Testis (tissue), 5 donors: ENCODE measurements at places on chromosomes 4 and X.

DNA sequence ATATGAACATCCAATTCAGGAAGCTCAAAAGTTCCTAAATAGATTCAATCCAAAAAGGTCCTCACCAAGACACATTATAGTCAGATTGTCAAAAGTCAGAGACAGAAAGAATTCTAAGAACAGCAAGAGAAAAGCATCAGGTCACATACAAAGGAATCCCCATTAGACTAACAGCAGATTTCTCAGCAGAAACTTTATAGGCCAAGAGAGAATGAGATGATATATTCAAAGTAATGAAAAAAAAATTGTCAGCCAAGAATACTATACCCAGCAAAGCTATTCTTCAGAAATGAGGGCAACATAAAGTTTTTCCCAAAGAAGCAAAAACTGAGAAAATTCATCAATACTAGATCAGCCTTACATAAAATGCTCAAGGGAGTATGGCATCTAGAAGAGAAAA is 106.6 kb upstream of the SH3RF1 start:
- H3K4me1 ChIP-seq, result no peaks in the 10 kb centered on the region
- H3K27ac ChIP-seq, result no peak overlapping the region
- no peak for DNase-seq
- H3K4me3 ChIP-seq, result no peak overlapping the region

DNA sequence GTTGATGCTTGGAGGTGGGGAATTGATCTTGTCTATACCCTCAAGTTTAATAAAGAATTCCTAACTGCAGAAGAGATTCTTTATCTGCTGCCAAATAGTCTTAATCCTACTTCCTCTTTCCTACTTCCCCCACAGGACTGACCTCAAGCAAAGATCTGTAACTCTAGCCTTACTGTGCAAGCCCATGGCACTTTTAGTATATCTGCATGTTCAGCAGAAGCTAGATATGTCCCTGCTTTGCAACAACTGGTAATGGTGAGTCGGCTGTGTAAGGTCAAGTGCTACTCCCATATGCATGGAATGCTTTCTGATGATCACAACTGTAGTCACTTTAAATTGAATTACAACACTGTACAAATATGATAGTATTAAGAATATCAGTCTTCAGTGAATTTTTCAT is 26.3 kb upstream of the PDS5A start:
- no peak overlapping the region for H3K4me3 ChIP-seq
- no peak overlapping the region for H3K27ac ChIP-seq
- no peaks in the 10 kb centered on the region for H3K4me1 ChIP-seq
- no peaks in the 10 kb centered on the region for H3K36me3 ChIP-seq

- H3K4me3 ChIP-seq, result no peak overlapping the region
- H3K27ac ChIP-seq, result no peak overlapping the region
- DNase-seq, result no peak
- H3K27me3 ChIP-seq, result no peaks in the 10 kb centered on the region
- no peaks in the 10 kb centered on the region for H3K36me3 ChIP-seq
- H3K4me1 ChIP-seq, result no peaks in the 10 kb centered on the region
These were observed 213.0 kb upstream of the VEGFC start for GRCh38 chr4:177005674-177006230.

- H3K27ac ChIP-seq, result no peak overlapping the region
- H3K27me3 ChIP-seq, result no peaks in the 10 kb centered on the region
- H3K4me3 ChIP-seq, result no peak overlapping the region
- DNase-seq, result no peak
- H3K4me1 ChIP-seq, result peaks cover 12% of the 10 kb centered on the region
These were observed 6.9 kb downstream of the CXCL10 start for GRCh38 chr4:76016393-76016792.

DNA sequence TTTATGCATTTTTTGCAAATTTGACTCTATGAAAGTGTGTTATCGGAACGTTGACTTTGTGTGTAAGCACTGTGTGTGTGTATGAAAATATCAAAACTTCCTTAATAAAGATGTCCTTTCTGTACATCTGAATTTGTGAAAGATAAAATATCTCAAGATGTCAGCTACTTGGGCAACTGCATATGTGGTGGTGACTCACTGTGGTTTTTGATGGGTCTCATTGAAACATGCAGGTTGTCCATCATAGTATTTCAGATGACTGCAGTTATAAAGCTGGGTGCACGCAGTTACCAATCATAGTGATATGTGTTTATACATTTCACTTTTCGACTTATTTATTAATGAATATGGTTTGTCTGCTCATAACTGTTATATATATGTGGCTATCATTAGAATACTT is 19.7 kb upstream of the BBS12 start:
- no peaks in the 10 kb centered on the region for H3K36me3 ChIP-seq
- no peaks in the 10 kb centered on the region for H3K27me3 ChIP-seq
- no peak overlapping the region for H3K4me3 ChIP-seq
- H3K4me1 ChIP-seq, result no peaks in the 10 kb centered on the region
- DNase-seq, result no peak

DNA sequence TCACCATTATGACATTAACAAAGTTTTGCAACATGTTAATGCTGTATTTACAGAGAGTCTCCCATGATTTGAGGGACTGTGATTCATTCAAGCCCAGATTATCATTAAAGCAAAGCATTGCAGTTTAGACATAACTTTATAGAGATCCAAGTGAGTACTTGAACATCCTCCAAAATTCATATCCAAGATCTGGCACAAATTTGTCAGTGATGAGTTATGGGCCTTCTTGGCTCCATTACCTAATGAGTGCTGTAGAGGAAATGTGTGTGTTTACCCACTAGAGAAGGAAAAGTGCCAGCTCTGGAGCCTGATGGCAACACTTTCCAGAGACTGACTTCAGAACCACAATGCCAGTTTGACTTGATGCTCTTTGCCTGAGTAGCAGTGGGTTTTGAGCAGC is 432.3 kb downstream of the GALNTL6 start:
- no peaks in the 10 kb centered on the region for H3K36me3 ChIP-seq
- H3K4me1 ChIP-seq, result no peaks in the 10 kb centered on the region
- no peaks in the 10 kb centered on the region for H3K27me3 ChIP-seq
- H3K27ac ChIP-seq, result no peak overlapping the region

- no peaks in the 10 kb centered on the region for H3K36me3 ChIP-seq
- no peaks in the 10 kb centered on the region for H3K27me3 ChIP-seq
These were observed 371.9 kb upstream of the PITX2 start for GRCh38 chr4:110994781-110995180.

GRCh38 chrX:132023896-132024386 is 839 bp downstream of the STK26 start:
- peak overlapping the region; percentile 52 for H3K4me3 ChIP-seq
- no peaks in the 10 kb centered on the region for H3K4me1 ChIP-seq
- peak; percentile 14 for DNase-seq
- no peaks in the 10 kb centered on the region for H3K27me3 ChIP-seq
- no peaks in the 10 kb centered on the region for H3K36me3 ChIP-seq

DNA sequence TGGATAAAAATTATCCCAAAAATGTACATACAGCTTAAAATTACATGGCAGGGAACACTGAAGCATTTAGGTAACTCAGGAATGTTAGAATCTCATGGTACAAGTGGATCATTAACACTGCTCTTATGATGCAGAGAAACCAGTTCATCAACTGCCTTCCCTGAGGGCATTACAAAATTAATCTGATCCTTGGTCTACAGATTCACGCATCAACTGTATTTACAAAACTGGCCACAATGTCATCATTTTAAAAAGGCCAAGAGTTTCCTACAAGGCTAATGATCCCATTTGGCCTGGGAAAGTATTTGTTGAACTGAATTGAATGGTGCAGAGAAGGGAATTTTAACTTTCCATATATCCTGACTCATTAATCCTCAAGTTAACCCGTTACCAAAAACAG is 84.6 kb downstream of the TSPAN5 start:
- H3K4me3 ChIP-seq, result no peak overlapping the region
- no peak overlapping the region for H3K27ac ChIP-seq
- no peaks in the 10 kb centered on the region for H3K36me3 ChIP-seq
